ENCODE measurements at places on chromosomes 2 and 18.

GRCh38 chr18:21894619-21895367 lies 154.2 kb downstream of the MIB1 start:
- DNase-seq = no peak

- no peak for DNase-seq
These were observed 366.1 kb downstream of the CLIP4 start for GRCh38 chr2:29481313-29481712.

DNA sequence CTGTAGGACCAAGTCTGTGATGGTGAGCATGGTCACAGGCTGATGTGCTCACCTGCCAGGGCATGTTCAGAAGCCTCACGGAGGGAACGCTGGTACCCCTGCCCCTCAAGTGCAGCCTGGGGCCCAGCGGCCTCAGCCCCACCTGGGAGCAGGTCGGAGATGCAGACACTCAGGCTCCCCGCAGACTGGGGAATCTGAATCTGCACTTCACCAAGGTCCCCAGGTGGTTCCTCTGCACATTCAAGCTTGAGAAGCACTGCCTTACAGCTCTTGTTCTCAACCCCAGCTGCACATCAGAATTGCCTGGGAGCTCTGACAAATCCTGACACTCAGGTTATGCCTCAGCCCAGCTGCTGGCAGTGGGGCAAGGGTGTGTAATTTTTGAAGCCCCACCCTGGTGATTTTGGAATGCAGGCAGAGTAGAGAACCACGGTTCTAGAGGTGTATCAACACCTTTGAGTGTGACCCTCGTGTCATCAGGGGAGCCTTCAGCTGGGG lies 54.8 kb downstream of the CRACDL start:
- DNase-seq = no peak

GRCh38 chr2:151878655-151879563 lies 50.7 kb upstream of the ARL5A start:
- DNase-seq = no peak

- DNase-seq = no peak
These were observed 29.3 kb downstream of the ANKMY1 start for GRCh38 chr2:240528406-240529040.

- DNase-seq = no peak
These were observed 34.1 kb downstream of the ZNF407 start for GRCh38 chr18:74631623-74632350.

- DNase-seq = no peak
These were observed 44.3 kb downstream of the MYCN start for GRCh38 chr2:15984368-15985255.

GRCh38 chr2:239610457-239611221 lies 209.8 kb upstream of the HDAC4 start:
- no peak for DNase-seq

DNA sequence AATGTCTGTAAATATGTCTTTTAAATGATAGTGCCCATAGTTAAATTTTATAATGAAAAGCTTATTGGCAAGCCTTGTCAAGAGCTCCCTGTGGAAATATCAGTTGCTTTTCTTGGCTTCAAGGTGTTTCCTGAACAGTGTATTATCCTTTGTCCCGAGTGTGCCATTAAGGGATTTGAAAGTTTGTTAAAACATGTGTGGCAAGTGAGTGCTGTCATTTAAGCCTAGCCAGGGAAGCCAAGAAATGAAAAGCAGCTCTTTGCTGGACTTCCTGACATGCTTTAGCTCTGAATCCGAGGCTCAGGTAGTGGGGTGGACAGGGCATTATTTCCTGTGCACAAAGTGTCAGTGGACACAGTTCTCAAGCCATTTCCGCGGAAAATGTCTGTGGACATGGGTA lies 111.5 kb downstream of the DIS3L2 start:
- DNase-seq = no peak

- no peak for DNase-seq
These were observed 17.1 kb upstream of the ARHGAP28 start for GRCh38 chr18:6712401-6712800.

DNA sequence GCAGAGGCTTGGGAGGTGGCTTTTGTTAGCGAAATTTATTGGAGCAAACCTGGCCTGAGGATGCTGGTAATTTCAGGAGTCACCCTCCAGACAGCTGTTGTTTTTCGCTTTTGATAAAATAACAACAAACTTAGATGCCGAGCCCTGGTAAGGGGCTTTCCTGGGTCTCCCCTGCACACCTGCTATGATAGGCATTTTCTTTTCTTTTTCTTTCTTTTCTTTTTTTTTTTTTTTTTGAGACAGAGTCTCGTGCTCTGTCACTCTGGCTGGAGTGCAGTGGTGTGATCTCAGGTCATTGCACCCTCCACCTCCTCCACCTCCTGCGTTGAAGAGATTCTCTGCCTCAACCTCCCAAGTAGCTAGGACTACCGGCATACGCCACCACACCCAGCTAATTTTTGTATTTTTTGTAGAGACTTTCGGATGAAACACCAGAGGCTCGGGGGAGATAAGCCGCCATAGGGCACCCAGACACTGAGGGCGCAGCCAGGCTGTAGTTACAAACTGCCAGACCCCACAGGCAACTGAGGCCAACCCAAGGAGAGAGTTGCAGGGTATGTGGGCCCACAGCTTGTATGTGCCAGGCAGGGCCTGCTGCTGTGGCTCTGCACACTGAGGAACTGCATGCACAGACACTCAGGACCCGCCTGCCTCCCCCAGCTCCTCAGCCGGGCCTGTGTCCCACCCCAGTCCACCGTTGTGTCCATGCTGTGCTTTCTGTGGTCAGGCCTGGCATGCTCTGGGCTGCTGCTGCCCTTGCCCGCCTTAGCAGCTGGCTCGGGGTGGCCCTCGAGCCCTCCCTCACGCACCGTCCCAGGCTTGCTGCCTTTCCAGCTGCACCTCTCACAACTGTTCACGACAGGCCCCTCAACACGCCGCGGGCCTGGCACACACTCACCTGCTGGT lies 3.9 kb downstream of the GYPC start:
- DNase-seq = no peak

- DNase-seq = no peak
These were observed 2.4 kb upstream of the STK11IP start for GRCh38 chr2:219595256-219595655.

GRCh38 chr2:216286616-216287231 lies 85.6 kb downstream of the MARCHF4 start:
- DNase-seq = no peak

- DNase-seq = no peak
These were observed 365.4 kb upstream of the FSIP2 start for GRCh38 chr2:185373229-185373628.

DNA sequence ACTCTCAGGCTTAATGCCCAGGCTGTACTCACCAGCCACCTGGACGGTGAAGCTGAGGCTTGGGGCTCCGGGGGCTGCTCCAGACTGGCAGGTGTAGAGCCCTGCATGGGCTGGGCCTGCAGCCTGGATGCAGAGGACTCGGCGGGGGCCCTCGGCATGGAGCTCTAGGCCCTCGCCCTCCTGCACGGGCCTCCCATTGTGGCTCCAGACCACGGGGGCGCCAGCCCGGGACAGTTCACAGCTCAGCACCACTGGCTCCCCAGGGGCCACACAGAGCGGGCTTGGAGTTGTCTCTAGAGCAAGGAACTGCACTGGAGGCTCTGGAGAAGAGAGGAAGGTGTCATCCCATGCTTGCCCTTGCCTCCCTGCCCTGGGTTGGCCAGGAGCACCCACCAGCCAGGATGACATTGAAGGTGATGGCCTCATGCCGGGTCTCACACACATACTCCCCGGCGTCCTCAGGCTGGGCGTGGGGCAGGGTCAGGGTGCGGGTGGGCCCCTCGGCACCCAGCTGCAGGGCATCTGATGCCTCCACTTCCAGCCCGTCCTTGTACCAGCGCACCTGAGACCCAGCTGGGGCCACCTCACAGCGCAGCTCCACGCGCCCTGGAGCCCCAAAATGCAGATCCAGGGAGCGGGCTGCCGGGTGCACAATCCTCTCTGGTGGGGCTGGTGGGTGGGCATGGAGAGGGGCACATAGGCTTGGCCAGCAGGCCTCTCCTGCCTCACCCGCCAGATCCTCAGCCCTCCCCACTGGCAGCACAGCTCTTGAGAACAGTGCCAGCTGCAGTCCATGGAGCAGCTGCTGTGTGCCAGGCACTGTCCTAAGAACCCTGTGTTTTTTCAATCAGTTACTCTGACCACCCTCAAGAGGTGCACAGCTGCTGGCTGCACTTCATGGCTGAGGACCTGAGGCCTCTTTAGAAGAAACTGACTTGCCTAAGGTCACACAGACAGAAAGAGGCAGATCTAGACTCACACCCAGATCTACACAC lies 13.3 kb downstream of the OBSL1 start:
- no peak for DNase-seq

- no peak for DNase-seq
These were observed 1201.8 kb upstream of the CDH2 start for GRCh38 chr18:29378651-29379136.

GRCh38 chr2:19559596-19560240 lies 201.3 kb upstream of the OSR1 start:
- no peak for DNase-seq

DNA sequence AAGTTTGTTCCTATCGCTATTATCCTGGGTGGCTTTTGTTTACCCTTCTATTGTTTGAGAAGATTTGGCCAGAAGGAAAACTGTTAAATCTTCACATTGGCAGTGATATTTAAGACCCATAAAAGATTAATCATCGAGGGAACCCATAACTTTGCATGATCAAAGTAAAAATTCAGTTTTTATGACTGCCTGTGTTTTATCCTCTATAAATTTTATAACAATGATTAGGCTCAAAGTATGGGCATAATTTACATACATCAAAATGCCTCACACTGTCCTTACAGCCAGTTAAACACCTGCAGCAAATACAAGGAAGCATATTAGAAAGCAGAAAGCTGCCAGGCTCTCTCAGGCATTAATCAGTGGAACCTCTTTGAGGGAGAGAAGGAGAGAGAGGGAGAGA lies 289.1 kb downstream of the ICOS start:
- DNase-seq = no peak

GRCh38 chr18:46097431-46097800 lies 680 bp downstream of the ATP5F1A start:
- no peak for DNase-seq

GRCh38 chr2:190964170-190964795 lies 49.7 kb downstream of the STAT1 start:
- DNase-seq = no peak

- DNase-seq = no peak
These were observed 14.7 kb upstream of the EML6 start for GRCh38 chr2:54708584-54709335.

DNA sequence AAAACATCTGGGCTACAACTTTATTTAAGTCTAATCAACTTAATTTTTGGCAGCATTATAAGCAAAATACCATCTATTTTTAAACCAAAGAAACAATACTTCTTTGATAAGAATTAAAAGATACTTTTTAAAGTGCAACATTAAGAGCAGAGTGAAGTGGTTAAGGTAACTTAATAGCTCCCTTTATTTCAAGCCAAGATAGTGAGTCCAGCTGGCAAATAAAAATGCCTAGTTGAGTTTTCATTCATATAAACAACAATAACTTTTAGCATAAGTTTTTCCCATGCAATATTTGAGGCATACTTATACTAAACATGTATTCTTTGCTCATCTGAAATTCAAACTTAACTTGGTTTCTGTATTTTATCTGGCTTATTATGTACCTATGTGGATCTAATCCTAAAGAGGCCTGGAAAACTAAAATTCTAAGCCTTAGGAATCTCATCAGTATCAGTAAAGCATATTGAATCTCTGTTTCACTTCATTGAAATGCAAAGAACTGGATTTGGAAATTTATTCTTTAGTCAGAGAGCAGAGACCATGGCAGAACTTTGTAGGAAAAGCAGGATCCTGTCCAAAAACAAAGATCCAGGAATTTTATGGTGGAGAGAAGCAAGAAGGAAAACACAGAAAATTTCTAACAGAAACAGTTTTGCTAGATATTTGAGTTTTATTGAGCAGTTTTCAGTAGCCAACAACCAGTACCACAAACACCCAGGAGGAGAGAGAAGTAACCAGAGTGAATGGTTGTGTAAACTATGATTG lies 95.9 kb downstream of the COL3A1 start:
- no peak for DNase-seq

DNA sequence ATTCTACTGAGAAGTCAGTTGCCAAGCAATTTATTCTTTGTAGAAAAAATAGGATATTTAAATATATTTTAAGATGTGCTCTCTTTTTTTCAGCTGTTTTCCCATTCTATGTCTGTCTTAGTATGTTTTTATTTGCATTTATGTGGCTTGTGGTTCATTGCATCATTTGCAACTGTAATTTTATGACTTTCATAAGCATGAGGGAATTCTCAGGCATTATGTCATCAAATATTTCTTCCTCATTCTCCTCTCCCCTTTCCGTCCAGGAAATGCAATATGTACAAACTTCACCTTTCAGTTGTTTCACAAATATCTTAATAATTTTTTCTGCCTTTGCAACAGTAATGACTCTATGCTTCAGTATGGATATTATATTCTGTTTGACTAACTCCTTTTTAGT lies 560.2 kb upstream of the LRATD1 start:
- no peak for DNase-seq

GRCh38 chr2:158889135-158889853 lies 79.1 kb upstream of the TANC1 start:
- no peak for DNase-seq

- no peak for DNase-seq
These were observed 158.9 kb upstream of the SLC14A2 start for GRCh38 chr18:45456090-45457021.

DNA sequence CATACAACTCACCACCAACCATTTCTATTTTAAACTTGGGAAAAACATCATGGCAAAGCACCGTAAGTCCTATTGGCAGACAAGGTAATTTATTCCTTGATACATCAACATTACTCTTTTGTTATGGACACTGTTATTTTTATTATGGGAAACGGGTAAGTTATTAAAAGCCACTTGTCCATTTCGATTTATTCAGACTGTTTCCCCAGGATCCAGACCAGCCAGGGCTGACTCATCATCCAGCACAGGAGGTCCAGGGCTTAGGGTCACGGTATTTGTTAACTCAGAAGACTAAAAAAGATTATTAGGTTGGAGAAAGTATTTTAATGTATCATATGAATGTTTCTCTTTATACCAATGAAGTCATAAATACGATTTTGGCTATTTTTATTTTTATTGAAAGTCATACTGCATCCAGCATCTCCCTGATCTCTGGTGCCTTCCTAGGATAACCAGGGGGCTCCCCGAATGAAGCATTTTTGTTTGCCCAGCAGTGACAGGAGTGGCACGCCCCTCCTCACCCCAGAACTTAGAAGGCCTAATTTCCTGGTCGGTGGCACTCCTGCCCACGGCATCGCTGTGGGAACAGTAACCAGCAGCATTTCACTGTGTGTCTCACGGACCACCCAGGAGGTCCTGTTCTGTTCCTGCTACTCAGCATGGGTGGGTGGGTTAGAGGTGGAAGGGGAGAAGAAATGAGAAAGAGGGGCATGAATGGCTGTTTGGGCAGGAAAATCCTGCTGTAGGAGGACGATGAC lies 446.1 kb downstream of the EIPR1 start:
- no peak for DNase-seq

GRCh38 chr2:240561325-240561971 lies 1.3 kb downstream of the DUSP28 start:
- no peak for DNase-seq

GRCh38 chr2:10157293-10157692 lies 34.8 kb downstream of the RRM2 start:
- DNase-seq = no peak
